Activated B cell treated with CpG ODN at 0.5 μM for 24 hours (primary cell): ENCODE measurements at places on chromosomes 16 and 17. TPM values are rescaled to one million over a fixed set of nuclear protein-coding genes. Genes with fewer than 3 reads are reported as not detected.

SMCR8 gene
- 32.5 and 36.9 TPM in 2 replicates for total RNA-seq

KRT27 gene
- total RNA-seq, result not detected in 2 replicates

ARMC5 gene
- 10.9 TPM in 2 replicates for total RNA-seq

CLDN6 gene
- total RNA-seq, result not detected in 2 replicates

TNFSF12 gene
- total RNA-seq, result 25.2 and 30.7 TPM in 2 replicates

ABI3 gene
- 6.5 and 9.7 TPM in 2 replicates for total RNA-seq

RETREG3 gene
- total RNA-seq, result 60.0 and 63.5 TPM in 2 replicates

ALOX12B gene
- total RNA-seq, result 1.4 and 1.5 TPM in 2 replicates

SOX15 gene
- total RNA-seq, result 0.24 and 0.64 TPM in 2 replicates

SDR42E2 gene
- total RNA-seq, result 0.18 and 0.22 TPM in 2 replicates

CTRB2 gene
- not detected in 2 replicates for total RNA-seq

HBA1 gene
- 109 and 111 TPM in 2 replicates for total RNA-seq

KRT17 gene
- total RNA-seq, result not detected in 2 replicates

UMOD gene
- total RNA-seq, result not detected in 2 replicates

ESRP2 gene
- 0.10 and 0.40 TPM in 2 replicates for total RNA-seq

SLC12A3 gene
- total RNA-seq, result 3.8 and 5.0 TPM in 2 replicates

CCDC92B gene
- not detected in 2 replicates for total RNA-seq

CBX8 gene
- 4.0 and 4.9 TPM in 2 replicates for total RNA-seq

ACADVL gene
- total RNA-seq, result 438 and 469 TPM in 2 replicates

C16orf96 gene
- 0.13 and 0.15 TPM in 2 replicates for total RNA-seq

SLC16A11 gene
- total RNA-seq, result 3.6 and 4.2 TPM in 2 replicates

TBC1D3E gene
- 1.3 and 1.6 TPM in 2 replicates for total RNA-seq

TM4SF5 gene
- total RNA-seq, result not detected in 2 replicates

CCL13 gene
- not detected in 2 replicates for total RNA-seq

TBC1D3D gene
- 0.39 TPM in 1 of 2 replicates, not detected in the other for total RNA-seq

RCVRN gene
- 0.38 and 0.51 TPM in 2 replicates for total RNA-seq

SMIM36 gene
- not detected in 2 replicates for total RNA-seq

SLC52A1 gene
- 0.09 TPM in 1 of 2 replicates, not detected in the other for total RNA-seq

ZACN gene
- 0.34 and 0.67 TPM in 2 replicates for total RNA-seq

TBX2 gene
- not detected in 2 replicates for total RNA-seq

WFIKKN2 gene
- not detected in 2 replicates for total RNA-seq

KRT33B gene
- total RNA-seq, result not detected in 2 replicates

CA5A gene
- total RNA-seq, result not detected in 2 replicates

CCL4 gene
- total RNA-seq, result 68.8 and 82.1 TPM in 2 replicates

ANKRD13B gene
- total RNA-seq, result 3.5 and 5.2 TPM in 2 replicates

ITGAD gene
- 0.05 and 0.07 TPM in 2 replicates for total RNA-seq

PRKCA gene
- total RNA-seq, result 1.4 and 2.2 TPM in 2 replicates

CCL8 gene
- total RNA-seq, result not detected in 2 replicates
